ENCODE measurements at places on chromosomes 3 and 15.

- no peak for DNase-seq
Observed at GRCh38 chr15:42507514-42507913, 12.1 kb downstream of the SNAP23 start.

DNA sequence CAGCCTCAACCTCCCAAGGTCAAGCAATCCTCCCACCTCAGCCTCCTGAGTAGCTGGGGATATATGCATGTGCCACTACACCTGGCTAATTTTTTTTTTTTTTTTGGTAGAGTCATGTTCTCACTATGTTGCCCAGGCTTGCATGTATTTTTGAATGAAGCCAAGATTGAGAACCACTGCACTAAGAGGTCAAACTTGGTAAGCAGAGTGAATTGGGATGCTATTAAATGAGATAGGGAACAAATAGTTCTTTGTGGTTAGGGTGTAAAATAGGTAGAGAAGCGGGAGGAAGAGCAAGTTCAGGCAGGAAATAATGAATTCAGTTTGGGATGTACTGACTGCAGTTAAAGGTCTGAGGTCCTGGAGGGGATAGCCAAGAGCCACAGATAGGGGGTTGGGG is 39.9 kb upstream of the PIAS1 start:
- no peak for DNase-seq

GRCh38 chr3:190155752-190156151 is 35.1 kb upstream of the P3H2 start:
- no peak for DNase-seq

DNA sequence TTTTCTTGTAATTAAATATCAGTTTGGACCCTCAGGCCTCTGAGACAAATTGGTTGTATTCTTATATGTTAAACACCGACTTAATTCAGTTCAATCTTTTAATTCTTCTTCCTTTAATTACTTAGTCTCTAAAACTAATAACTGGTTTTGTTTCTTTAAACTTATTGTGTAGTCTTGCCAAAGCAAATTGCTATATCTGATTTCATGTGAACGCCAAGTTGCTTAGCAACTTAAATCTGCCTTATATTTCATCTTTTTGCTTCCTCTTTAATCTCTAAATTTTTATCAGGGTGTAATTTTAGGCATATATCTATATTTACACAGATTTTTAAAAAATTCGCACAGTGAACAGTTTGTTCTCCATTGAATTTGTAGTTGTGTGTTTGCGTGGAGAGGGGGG is 82.2 kb downstream of the CADM2 start:
- DNase-seq = no peak

- DNase-seq = no peak
Observed at GRCh38 chr3:147619921-147620560, 210.9 kb downstream of the ZIC1 start.

GRCh38 chr3:72579191-72579580 is 269.1 kb downstream of the SHQ1 start:
- no peak for DNase-seq

- no peak for DNase-seq
Observed at GRCh38 chr15:31083370-31083780, 18.1 kb downstream of the TRPM1 start.

GRCh38 chr3:35745351-35745750 is 106.0 kb downstream of the ARPP21 start:
- DNase-seq = no peak

DNA sequence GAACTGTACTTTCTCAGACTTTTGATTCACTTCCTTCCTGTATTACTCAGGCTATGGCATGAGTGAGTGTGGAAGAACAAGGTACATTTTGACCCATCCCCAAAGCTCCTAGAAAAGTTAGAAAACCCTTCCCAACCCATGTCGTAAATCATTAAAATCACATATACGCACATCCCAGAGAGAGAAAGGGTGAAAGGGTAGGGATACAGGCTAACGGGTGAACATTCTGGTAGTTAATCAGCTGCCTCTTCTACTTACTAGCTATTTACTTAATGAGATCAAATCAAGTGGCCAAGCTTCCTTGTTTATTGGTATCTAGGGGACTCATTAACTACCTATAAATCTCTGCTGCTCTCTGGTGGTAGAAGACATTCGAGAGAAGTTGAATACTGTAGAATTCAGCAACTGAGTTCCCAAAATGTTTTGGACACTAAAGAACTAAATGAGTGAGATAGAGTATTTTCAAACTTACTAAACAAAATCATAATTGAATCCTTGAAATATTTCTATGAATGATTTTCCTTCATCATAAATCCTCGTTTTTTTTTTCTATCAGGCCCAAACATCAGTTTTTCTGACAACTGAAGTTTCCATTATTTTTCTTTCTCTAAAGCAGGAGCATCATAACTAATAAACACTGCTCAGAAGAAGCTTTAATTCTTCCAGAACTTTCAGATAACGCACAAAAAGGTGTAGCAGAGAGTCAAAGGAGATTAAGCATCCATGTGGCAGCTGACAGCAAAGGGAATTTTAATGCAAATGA is 124.2 kb downstream of the IMPG2 start:
- DNase-seq = peak; percentile 57

DNA sequence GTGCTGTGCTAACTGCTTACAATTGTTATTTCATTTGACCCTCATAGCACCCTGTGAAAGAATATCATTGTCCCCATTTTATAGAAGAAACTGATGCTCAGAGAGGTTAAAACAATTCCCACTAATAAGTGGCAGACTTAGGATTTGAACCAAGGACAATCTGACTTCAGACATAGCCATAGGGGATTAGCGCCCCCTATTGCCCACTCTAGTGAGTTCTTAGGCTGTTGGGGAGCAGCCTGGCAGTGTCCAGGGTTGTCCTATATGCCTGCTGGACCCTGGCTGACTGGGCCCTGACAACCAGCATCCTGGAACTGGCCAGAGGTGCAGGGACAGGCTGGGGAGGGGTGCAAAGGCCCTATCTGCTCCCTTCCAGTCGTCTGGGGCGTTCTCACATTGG is 15.4 kb downstream of the DPH3 start:
- no peak for DNase-seq

GRCh38 chr15:38652998-38653397 is 88.4 kb upstream of the RASGRP1 start:
- DNase-seq = no peak

Measured in muscle of arm (tissue), 14 donors.